Mesothelial cell of epicardium (in vitro differentiated cells): ENCODE measurements at places on chromosomes 1 and 21.

DNA sequence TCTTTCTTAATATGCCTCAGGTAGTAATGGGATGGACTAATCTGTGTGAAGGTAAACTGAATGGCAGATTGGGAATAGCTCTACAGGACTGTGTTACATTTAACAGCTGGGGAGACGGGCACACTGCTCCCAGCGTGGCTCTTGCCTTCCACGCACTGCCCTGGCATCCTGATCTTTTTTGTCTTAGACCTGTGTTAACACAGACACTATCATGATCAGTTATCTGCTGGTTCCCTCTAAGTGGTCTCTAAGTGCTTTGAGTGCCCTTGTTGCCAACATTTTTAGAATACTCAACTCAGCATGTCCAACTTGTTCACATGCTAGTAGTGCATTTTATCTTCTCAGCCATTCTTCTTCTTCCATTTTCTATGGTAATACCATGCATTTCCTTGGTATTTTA is 208.1 kb downstream of the RYR2 start:
- no peak for DNase-seq

- no peak for DNase-seq
These were observed 34.3 kb downstream of the PCNX2 start for GRCh38 chr1:233261206-233261605.

DNA sequence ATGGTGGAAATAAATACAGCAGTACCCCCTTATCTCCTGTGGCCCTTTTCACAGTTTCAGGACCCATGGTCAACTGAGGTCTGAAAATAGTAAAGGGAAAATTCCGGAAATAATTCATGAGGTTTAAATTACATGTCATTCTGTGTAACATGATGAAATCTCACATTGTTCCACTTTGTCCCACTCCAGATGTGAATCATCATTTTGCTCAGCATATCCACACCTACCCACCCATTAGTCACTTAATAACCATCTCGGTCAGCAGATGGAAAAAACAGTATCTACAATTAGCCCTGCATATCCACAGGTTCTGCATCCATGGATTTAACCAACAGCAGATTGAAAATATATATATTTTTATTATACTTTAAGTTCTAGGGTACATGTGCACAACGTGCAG is 86.9 kb upstream of the GORAB start:
- no peak for DNase-seq

- DNase-seq: no peak
These were observed 1.3 kb upstream of the H3-3A start for GRCh38 chr1:226061068-226061840.
